Stimulated activated CD8-positive, alpha-beta memory T cell treated with anti-CD3 and anti-CD28 coated beads, Interleukin-15, amount 100 ng/mL, for 1 hour (primary cell): ENCODE measurements at places on chromosomes 4 and X.

- no peak for DNase-seq
Measured at GRCh38 chrX:65528293-65528692, 6.3 kb downstream of the LAS1L start.

- DNase-seq: no peak
Measured at GRCh38 chrX:2371026-2371711, 129.6 kb downstream of the DHRSX start.

- peak; percentile 42 for DNase-seq
Measured at GRCh38 chrX:155263854-155264628, at the start of gene RAB39B. Gene RAB39B (minus strand): TSS chrX:155264491. CDS start chrX:155264288, 203 bp downstream.

- no peak for DNase-seq
Measured at GRCh38 chrX:134737061-134737460, 78.8 kb upstream of the PLAC1 start.

- DNase-seq: no peak
Measured at GRCh38 chrX:151789179-151789800, 54.7 kb downstream of the CNGA2 start.
